Thyroid gland (tissue), 4 donors: ENCODE measurements at places on chromosomes 5 and 9. TPM values are rescaled to one million over a fixed set of nuclear protein-coding genes. Genes with fewer than 3 reads are reported as not detected.
A peak's percentile ranks its signal among the peaks of the same experiment; 100 is the strongest.

Gene DIPK1B
- 22.8 TPM for total RNA-seq

Gene NXNL2
- 0.49 TPM for total RNA-seq

DNA sequence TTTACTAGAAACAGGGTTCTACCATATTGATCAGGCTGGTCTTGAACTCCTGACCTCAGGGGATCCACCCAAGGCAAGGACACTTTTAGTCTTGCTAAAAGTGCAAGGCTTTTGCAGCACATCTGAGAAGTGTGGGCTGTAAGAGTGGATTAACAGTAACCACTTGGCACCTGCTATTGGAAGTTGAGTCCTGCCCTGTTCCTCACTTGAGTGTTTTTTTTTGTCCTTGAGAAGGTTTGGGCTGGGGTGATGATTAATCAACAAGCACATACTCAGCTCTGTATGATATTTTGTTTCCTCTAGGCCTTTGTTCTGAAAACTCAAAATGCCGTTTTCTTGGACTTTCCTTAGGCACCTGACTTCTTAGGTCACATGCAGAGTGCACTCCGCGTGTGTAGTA, 37.4 kb downstream of the SNX30 start:
- no peak for DNase-seq

GRCh38 chr5:113142186-113142585, 165.6 kb downstream of the DCP2 start:
- DNase-seq = no peak

GRCh38 chr9:121210536-121210935, 8.9 kb upstream of the RAB14 start:
- no peak for DNase-seq

- peak; percentile 68 for DNase-seq
Measured at GRCh38 chr5:151924564-151925301, at the start of gene GLRA1. GLRA1 (minus strand) TSS chr5:151924851; CDS start chr5:151924549, 302 bp downstream.

GRCh38 chr9:116149844-116150243, 3.7 kb upstream of the PAPPA start:
- DNase-seq = no peak

- peak; percentile 45 for DNase-seq
Measured at GRCh38 chr9:136017289-136018190, 56.4 kb upstream of the UBAC1 start.

DNA sequence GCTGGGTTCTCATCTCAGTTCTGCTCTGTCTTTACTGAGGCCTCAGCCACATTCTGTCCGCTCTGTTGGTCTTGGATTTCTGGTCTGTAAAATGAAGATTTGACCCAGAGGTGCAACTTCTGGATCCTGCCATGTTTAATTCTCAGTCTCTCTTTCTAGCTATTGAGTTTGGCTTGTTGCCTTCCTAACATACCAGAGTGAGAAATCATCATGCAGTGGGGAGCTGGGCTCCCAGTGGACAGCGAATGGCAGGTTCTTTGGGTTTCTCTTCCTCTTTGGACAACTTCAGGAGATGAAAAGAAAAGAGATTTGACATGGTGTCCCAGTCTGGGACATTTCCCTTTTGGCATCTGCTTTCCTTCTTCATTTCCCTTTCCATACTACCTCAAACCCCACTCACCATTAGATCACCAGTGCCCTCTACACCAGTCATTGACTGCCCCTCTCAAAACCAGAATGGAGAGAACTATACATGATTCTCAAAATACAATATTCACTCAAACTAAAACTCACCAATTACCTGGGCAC, 334.7 kb downstream of the ACTL7B start:
- DNase-seq = no peak

DNA sequence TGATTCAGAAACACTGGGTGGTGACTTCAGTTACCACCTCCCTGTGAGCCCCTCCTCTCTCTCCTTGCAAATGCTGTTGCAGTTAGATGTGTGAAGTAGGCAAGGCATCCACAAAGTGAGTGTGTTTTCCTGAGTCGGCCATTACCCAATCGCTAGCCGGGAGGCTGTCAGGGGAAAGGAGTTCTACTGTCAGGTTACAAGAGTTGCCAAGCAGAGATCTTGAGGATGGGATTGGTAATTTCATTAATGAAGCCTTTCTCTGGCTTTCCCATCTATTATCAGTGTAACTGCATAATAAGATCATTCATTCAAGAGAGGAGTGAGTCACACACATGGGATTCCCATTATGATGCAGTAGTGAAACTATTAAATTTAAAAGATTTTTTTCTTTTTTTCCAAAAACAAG, 106.9 kb downstream of the GLDC start:
- no peak for DNase-seq

GRCh38 chr5:32462618-32463017, 18.1 kb upstream of the ZFR start:
- no peak for DNase-seq

GRCh38 chr9:118829334-118829733, 539.9 kb downstream of the BRINP1 start:
- no peak for DNase-seq

- DNase-seq = peak; percentile 21
Measured at GRCh38 chr9:37994639-37995347, 74.2 kb downstream of the SHB start.
